ENCODE measurements at places on chromosomes 2 and 18.

- no peak for DNase-seq
Observed at GRCh38 chr2:23380562-23381065, 4.4 kb upstream of the KLHL29 start.

- no peak for DNase-seq
Observed at GRCh38 chr2:241562269-241562891, 3.8 kb downstream of the BOK start.

GRCh38 chr2:205937211-205937610 is 148.8 kb downstream of the INO80D start:
- no peak for DNase-seq

GRCh38 chr2:196435189-196435588 is 204.3 kb upstream of the CCDC150 start:
- no peak for DNase-seq

GRCh38 chr18:376311-376710 is 108.5 kb upstream of the THOC1 start:
- DNase-seq: no peak

- DNase-seq: no peak
Observed at GRCh38 chr2:218827701-218828476, 3.7 kb downstream of the PRKAG3 start.

DNA sequence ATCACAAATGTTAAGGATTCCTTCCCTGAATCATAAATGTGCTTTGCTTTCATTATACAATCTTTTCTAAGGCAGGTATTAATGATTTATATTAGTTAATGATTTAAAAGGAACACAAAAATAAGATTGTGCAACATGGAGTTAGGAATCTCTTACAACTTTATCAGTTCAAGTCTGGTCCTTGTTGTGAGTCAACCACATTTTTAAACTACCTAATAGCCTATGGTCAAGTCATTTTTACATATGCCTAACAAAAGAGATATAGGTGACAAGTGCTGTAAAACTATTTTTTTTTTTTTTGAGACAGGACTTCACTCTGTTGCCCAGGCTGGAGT is 8.2 kb upstream of the INPP1 start:
- no peak for DNase-seq

- DNase-seq: no peak
Observed at GRCh38 chr2:8266563-8266962, 415.3 kb upstream of the ID2 start.

DNA sequence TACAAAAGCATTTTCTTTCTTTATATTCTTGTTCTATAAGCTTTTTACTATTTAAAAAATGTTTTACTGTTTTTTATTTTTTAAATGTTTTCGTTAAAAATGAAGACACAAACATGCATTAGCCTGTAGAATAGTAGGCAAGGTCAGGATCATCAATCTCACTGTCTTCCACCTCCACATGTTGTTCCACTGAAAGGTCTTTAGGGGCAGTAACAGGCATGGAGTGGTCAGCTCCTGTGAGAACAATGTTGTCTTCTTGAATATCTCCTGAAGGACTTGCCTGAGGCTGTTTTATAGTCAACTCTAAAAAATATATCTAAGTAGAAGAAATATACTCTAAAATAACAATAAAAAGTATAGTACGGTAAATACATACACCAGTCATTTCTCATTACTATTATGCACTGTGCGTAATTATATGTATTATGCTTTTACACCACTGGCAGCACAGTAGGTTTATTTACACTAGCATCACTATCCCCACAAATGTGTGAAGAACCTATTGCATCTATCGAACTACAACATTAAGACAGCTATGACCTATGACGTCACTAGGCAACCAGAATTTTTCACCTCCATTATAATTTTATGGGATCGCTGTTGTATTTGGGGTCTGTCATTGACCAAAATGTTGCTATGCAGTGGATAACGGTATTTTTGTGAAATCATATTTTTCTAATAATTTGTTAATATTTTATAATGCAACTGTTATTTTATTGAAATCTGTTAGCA is 764.3 kb downstream of the METTL4 start:
- no peak for DNase-seq

DNA sequence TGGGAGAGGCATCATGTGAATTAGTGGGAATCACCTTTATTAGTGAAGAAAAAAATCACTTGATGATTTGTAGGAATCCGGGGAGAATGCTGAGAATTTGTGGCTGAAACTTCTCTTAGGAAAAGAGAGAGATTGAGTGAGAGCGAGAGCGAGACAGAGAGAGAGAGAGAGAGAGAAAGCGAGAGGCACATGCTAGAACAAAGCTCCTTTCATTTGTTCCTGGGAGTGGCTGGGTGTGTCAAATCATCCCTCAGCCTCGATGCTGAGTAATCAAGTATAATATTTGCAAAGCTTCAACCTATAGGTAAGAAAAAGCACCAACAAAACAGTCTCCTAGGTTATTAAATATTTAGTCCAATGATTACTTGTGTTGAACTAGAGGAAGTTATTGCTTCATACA is 4.4 kb upstream of the SERPINB5 start:
- no peak for DNase-seq

DNA sequence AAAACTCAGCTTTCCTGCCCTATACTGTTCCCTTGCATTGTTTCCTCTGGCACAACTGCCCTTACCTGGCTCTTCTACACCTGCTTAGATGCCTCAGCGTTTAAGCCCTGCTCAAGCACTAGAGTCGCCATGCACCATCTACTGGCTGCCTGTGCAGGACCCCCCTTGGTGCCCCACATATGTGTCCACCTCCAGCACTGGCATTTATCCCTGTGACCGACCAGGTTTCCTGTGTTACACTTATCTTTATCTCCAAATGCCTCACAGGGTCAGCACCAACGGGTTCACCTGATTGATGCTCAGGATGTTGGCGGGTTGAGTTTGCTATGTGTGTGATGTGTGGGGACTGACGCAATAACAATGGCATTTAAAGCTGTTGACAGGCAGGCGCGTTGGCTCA is 177.5 kb downstream of the TMEM18 start:
- no peak for DNase-seq

GRCh38 chr2:15389326-15389700 is 171.8 kb downstream of the NBAS start:
- DNase-seq: no peak

DNA sequence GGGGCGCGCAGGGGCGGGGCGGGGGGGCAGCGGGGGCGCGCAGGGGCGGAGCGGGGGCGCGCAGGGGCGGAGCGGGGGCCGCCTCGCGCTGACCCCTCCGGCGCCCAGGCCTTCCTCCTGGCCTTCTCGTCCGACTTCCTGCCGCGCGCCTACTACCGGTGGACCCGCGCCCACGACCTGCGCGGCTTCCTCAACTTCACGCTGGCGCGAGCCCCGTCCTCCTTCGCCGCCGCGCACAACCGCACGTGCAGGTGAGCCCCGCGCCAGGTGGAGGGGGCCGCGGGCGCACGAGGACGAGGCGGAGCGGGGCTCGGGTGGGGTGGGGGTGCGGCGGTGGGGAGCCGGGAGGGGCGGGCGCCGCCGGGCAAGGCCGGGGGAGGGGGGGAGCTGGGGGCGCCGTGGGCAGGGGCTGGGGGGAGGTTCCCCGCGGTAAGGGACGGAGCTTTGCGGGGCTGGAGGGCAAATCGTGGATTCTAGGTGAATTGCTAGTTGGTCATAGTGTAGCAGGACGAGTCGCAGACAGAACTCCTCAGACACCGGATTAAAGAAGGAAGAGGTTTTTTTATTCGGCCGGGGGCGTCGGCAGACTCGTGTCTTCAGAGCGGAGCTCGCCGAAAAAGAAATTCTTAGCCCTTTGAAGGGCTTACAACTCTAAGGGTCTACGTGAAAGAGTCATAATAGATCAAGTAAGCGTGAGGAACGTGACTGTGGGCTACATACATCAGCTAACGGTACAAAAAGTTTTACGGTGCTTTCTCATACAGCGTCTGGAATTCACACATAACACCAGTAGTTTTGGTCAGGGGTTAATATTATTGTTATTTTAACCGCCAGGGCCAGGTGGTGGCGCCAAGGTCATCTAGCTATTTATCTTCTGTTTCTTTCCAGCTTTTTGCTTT is 29.9 kb downstream of the ANO7 start:
- no peak for DNase-seq

- no peak for DNase-seq
Observed at GRCh38 chr2:180450841-180451240, 443.7 kb upstream of the CWC22 start.

DNA sequence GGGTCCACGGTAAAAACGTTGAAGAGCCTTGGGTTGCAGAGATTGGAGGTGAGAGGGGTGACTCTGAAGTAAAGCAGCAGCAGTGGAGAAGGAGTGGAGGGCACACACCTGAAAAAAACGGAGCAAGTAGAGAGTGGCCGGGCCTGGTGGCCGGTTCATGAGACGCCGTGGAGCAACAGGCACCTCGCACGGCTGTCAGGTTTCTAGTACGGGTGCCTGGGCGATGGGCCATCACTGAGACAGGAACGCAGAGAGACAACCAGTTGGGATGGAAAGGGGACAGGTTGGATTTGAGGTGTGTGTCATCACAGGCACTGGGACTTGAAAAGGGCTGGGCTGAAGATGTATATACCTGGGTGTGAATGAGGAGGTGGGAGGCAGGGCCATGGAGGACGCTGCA is 104.2 kb downstream of the MTCL1 start:
- DNase-seq: no peak

DNA sequence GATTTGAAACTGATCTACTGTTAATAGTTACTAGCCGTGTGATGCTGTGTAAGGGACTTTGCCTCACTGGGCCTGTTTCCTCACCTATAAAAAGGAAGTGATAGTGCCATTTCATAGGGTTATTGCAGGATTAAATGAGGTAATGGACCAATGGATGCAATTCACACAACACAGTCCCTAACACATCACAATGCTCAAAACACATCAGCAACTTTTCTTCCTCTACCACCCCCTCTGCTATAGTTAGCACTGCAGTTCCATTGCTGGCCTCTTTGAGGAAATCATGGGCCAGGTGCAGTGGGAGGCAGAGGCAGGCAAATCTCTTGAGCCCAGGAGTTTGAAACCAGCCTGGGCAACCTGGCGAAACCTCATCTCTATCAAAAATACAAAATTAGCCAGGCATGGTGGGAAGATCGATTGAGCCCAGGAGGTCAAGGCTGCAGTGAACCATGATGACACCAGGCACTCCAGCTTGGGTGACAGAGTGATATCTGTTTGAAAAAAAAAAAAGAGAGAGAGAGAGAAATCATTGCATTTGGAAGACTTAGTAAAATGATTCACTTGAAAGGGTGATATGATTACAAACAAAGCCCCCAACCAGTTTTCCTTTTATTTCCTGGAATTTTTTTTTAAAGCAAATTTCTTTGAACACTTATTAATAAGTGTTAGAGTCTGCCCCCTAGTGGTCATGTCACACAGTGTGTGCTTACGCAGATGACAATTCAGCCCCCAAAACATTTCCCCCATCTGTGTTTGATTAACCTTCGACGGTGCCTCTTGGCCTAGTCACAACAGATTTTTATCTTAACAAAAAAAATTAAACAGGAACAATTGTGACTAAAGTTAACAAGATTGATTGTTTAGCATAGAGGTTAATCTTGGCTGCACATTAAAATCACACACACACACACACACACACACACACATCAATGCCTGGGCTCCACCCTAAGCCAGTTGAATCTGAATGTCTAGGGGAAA is 88.6 kb upstream of the BCL11A start:
- DNase-seq: peak; percentile 26

- no peak for DNase-seq
Observed at GRCh38 chr2:888211-888801, 62.3 kb upstream of the SNTG2 start.

DNA sequence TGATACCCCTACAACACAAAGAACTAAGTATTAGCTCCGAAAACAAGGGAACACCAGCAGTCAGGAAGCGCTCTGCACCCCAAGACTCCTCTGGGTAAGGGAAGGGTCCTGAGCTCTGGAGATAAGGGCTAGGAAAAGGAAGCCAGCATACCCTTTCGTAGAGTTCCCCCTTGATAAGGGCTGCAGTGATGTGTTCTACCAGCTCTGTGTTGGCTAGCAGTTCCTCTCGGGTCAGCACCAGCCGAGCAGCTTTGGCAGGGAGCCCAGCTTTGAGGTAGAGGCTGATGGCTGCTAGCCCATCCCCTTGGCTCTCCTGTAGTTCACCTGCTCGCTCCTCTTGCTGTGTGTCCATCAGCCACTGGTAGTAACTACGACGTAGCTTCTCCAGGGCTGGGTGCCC is 18.9 kb downstream of the KRTCAP3 start:
- DNase-seq: no peak

DNA sequence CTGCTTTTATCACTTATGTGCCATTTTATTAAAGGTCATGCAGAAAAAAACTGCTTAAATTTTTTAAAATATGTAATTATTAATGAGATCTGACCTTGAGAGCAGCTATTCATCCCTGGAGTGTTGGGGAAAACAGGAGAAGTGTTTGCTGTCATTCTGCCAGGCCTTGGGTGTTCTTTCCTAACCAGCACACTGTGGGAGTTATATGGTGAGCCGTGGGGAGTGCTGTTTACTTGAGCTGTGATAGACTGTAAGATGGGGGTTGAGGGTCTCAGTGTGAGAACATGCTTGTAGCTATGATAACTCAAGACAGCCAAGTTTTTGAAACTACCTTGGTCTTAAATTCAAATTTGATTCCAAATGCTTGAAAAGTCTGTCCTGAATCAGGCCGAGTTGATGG is 101.3 kb upstream of the ARHGAP28 start:
- no peak for DNase-seq

GRCh38 chr18:28961669-28962228 is 784.8 kb upstream of the CDH2 start:
- no peak for DNase-seq

DNA sequence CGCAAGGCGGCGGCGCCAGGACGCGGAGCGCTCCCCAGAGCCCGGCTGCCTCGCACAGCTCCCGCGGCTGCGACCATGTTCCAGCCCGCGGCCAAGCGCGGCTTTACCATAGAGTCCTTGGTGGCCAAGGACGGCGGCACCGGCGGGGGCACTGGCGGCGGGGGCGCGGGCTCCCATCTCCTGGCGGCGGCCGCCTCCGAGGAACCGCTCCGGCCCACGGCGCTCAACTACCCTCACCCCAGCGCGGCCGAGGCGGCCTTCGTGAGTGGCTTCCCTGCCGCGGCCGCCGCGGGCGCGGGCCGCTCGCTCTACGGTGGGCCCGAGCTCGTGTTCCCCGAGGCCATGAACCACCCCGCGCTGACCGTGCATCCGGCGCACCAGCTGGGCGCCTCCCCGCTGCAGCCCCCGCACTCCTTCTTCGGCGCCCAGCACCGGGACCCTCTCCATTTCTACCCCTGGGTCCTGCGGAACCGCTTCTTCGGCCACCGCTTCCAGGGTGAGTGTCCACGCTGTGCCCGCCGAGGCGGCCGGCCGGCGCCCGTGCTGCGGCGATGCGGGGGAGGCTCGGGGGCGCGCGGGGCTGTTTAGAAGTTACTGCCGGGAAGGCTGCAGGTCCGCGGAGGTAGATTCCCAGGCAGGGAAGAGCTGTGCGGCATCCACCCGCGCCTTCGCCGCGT is 696 bp downstream of the EMX1 start:
- no peak for DNase-seq

- no peak for DNase-seq
Observed at GRCh38 chr2:60867848-60868247, 13.5 kb upstream of the REL start.

Data from non-pigmented ciliary epithelial cell (primary cell).